RPMI7951 (cell line): ENCODE measurements at places on chromosomes 3 and 15. TPM values are rescaled to one million over a fixed set of nuclear protein-coding genes. Genes with fewer than 3 reads are reported as not detected.

- peak; percentile 51 for DNase-seq
Observed at GRCh38 chr15:99951511-99951910, 218.3 kb upstream of the LYSMD4 start.

DNA sequence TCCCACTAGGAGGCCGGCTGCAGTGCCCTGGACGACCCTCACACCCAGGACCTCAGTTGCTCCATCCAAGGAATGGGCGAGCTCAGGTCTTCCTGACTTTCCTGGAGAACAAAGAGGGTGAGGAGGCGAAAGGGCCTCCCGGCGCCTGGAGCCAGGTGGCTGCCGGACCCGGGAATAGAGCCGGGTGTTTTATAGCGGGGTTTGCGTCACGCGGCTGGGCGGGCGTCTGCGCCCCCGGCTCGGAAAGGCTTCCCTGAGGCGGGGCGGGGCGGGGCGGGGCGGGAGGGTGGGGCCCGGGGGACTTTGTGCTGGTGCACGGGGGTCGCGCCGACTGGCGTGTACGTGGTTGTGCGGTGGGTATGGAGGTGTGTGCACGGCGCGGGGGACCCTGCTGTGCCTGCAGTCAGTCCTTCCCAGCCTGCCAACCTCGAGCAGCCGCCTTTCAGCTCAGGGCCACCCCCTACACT lies 4.6 kb upstream of the PRKCD start:
- DNase-seq, result no peak

DNA sequence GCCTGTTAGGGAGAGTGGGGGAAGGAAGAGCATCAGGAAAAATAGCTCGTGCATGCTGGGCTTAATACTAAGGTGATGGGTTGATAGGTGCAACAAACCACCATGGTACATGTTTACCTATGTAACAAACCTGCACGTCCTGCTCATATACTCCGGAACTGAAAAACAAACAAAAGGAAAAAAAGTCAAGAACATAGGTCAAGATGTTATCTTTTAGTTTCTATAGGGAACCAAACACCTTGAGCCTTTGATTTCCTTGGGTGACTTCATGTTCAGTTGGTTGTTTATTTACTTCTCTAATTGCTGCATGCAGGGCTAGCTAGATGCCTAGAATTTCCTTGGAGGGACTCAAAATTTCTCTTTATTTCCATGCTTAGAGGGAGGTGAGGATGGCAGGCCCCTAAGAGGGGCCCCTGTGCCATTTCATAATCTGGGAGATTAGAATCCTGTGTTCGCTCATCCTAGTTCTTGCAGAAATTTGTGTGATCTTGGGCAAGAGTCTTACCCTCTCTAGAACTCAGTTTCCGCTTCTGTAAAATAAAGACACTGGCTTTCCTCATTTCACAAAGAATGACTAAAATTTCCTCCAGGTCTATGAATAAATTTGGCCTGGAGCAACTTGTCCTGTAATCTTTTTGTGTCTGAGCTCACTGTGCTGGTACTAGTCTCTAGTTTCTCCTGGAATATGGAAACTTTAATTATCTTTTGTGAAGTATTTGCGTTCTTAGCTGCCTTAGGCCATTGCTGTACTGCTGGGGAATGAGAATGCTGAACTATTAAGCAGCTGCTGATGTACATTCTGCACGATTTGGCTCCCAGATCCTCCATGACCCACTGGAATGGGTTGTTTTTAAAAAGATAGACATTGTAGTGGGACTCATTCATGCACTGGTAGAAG lies 457.5 kb downstream of the EDEM1 start:
- no peak for DNase-seq

DNA sequence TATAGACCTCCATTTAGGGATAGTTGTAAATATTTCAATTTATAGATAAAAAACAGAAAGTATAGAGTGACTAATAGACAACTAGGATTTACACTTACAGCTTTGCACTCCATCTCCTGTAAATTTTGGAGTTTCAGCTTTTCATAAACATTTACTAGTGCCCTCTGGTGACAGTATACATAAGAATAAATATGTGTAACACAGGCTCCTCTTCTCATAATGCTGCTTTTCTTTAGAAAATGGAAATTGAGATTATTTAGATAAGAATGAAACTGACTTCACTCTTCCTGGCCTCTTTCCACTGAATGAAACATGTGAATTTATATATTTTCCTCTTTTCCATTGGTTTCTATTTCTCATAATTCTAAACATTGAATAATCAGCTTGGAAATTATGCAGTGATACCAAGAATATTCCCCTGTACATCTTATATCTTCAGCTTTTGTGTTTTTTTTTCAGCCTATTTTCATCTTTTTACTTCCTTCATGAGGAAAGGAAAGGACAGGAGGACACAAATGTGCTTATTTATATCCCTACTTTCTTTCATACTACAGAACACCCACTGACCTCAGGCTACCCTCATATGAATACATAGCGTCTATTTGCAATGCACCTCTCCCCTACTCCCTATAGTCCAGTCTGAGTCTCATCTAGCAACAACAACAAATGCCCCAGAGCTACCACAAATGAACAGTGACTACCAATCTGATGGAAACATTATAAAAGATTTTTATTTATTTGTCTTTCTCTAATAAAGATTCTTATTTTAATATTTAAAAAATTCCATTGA lies 103.1 kb upstream of the CCDC39 start:
- no peak for DNase-seq

DNA sequence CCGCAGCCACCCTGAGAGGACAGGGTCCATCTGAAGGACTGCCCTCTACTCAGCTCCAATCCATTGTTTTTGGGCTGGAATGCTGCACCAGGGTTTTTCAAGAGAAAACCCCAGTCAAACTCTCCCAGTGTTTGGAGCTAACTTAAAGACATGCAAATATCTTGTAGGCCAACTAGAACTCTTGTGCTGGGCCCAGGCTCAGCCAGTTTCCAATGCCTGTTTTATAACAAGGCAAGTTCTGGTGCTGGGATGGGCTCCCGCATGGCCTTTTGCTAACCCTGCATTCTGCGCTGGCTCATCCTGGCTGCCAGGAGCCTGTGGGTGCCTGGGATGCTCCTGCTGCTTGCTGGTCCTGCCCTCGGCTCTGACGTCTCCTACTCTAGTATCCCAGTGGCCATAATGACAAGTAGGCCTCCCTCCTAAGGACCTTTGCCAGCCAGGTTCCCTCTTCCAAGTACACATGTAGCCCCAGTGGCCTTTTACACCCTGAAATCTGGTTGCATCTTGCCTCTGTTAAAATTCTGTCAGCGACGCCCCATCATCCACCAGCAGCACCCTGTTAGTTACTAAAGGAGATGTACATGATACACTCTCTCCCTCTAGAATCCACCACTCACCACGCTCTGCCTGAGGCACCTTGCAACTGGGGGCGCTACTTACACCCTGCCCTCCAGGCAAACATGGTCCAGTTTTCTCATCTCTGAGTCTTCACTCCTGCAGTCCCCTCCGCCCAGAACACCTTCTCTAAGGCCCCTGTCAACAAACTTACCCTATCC lies 30.5 kb upstream of the RAB6B start:
- DNase-seq, result no peak

DNA sequence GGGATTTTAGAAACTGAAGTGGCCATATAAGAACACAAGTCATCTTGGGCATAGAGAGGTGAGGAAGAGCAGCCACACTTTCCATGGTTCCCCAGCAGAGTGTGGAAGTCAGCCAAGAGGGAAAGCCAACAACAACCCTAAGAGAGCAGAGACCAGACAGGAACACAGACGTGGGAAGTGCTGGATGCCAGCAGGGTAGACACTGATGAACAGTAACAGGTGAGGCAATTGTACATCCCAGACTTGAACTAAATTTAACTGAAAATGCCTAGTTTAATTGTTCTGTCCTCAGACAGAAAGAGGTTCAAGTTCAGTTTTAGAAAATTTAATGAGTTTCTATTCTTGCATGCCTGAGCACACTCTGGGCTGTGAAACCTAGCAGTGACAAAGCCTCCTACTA lies 212.1 kb downstream of the ATP8B4 start:
- peak; percentile 21 for DNase-seq

The RBP2 gene
- total RNA-seq, result not detected in 2 replicates
